ENCODE measurements at places on chromosomes 7 and 10. TPM values are rescaled to one million over a fixed set of nuclear protein-coding genes. Genes with fewer than 3 reads are reported as not detected.

Gene TFR2
- total RNA-seq, result 0.62 TPM

DNA sequence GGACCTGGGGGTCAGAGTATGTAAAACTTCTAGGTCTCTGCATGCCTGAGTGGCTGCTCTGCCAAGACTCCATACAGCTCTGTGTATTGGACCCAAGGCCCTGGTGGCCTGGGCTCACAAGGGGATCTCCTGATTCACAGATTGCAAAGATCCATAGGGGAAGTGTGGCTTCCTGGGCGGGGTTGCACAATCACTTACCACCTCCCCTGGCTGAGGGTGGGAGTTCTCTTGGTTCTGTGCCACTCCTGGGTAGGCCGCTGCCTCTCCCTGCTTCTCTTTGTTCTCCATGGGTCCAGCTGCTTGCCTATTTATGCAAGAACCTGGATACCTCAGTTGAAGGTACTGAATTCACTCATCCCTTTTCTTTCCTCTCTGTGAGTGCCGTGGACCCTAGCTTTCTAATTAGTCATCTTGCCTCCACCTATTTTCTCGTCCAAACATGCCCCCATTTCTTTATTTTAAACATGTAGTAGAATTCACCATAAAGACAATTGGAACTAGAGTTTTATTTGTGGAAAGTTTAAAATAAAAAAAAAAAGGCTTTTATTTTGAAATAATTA lies 18.5 kb upstream of the AGR3 start:
- no peak for DNase-seq

GRCh38 chr7:149599636-149600206 lies 102.1 kb upstream of the ZNF746 start:
- DNase-seq, result no peak

Gene SMARCD3
- total RNA-seq, result 52.9 TPM

Gene CYP26A1
- 3.4 TPM for total RNA-seq

Gene UCN3
- total RNA-seq, result 1.3 TPM
